ENCODE measurements at places on chromosomes 3 and 15.

GRCh38 chr3:16299746-16300145 is 34.7 kb downstream of the OXNAD1 start:
- no peak for DNase-seq

DNA sequence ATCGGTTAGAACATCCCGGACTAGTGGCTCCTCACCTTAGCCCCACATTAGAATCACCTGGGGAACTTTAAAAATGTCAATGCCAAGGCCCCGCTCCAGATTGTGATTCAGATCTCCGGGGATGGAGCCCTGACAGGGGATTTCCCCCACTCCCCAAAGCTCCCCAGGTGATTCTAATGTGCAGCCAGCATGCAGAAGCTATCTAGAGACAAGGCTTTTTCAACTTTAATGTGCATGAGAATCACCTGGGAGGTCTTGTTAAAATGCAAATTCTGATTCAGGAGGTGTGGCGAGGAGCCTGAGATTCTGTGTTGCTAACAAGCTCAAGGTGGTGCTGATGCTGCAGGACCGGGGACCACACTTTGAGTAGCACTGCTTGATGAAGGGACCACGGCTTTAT is 156.7 kb downstream of the RAB11A start:
- DNase-seq: no peak

- no peak for DNase-seq
These were observed 376.1 kb downstream of the UNC13C start for GRCh38 chr15:54354341-54354740.

DNA sequence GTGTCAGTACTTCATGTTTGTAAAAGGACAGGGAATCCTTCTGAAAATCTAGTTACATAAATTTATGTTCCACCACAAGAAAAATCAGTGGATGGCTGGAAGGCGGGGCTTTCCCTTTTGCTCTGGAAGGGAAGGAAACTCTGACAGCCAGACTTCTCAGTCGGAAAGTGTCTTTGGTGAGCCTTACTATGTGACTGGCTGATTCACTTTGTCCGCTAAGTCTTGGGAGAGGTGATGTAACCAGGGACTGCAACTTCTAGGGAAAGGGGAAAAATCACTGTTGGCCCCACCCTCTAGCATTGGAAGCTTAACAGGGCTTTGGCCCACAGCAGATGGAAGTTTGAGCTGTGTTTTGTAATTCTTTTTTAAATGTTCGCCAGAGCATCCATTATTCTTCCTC is 281.4 kb upstream of the CTDSPL start:
- no peak for DNase-seq

DNA sequence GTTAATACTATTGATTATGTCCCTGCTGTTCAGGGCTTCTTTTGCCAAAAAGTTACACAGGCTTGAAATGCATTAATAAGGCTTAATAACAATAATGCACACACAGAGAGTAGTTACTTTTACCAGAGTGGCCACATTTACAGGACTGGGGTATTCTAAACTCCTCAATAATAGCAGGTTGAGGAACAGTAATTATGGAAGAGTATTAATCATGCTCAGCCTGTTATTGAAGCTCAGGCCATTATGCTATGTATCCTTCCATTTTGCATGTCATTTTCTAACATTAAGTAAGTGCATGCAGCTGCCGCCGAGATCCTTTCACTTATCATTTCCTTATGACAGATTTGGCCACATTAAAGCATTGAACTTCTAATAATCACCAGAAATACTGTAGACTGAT is 5.7 kb downstream of the ARRDC4 start:
- no peak for DNase-seq

GRCh38 chr3:46693892-46694226 is 380 bp upstream of the ALS2CL start:
- no peak for DNase-seq

DNA sequence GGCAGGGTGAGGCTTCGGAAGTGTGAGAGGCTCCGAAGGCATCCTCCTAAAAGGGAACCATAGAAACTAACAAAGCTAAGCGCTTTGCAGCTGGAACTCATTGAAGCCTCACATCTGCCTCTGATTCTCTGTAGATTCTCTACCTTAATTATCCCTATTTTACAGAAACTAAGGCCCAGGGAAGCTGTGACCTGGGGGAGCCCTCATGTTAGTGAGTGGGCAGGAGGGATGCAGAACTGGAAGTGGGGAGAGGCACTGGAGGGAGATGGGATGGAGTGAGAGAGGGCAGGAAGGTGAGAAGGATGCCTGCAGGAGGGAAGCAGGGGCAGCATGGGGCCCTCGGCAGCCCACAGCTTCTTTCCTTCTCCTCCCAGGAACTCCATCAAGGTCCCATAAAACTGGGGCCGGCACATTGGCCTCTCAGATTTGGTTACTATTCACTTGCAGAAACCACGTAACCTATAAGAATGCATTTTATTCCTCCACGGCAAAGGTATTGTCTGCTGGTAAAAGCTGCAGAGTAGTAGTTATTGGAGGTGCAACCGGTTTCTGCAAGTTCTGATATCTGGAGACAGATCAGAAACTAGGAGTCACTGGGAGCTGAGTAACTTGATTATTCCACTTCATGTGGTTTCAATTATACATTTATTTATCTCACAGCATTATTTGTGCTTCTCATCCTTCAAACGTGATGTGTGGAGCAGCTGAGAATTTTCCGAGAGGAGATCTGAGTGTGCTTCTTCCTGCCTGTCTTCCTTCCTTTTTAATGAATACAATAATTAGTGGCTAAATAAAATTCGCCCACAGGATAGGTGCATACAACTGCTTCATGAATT is 24.0 kb upstream of the CHCHD6 start:
- DNase-seq: no peak

DNA sequence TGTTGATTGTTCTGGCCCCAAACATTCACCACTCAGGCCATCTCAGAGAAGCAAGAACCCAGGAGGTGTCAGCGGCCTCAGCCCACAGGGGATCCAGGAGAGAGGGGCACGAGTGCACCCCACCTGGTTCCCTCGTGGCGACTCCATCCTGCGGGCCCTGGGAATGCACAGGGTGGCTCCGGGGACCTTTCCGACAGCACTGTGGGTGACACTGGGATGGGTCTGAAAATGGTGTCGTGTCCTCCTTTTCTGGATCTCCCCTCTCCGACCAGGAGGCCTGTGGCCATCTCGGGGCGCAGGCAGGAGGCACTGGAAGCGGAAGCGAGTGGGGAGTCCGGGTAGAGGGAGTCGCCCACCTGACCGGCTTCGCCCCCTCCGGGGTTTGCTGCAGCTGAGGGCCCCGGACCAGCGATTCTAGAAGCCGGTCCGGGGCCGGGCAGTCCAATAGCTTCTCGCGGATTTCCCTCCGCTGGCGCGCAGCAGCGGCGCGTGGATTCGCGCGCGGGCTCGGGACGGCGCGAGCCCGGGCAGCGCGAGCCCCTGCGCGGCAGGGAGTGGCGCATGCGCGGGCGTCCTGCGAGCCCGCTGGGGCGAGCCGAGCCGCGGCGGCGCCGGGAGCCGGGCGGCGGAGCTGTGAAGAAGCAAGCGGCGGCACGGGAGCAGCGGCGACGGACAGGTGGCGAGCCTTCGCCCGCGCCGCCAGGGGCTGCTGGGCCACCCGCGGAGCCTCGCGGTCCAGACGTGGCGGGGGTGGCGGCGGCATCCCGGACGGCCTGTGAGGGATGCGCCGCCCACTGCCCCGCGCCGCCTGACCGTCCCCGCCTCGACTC is at the start of gene DOCK3:
Gene DOCK3, plus strand, starts transcription at position 579 of the 830 bp plus-strand sequence. CDS start 337 bp downstream, outside the sequence.
- no peak for DNase-seq

DNA sequence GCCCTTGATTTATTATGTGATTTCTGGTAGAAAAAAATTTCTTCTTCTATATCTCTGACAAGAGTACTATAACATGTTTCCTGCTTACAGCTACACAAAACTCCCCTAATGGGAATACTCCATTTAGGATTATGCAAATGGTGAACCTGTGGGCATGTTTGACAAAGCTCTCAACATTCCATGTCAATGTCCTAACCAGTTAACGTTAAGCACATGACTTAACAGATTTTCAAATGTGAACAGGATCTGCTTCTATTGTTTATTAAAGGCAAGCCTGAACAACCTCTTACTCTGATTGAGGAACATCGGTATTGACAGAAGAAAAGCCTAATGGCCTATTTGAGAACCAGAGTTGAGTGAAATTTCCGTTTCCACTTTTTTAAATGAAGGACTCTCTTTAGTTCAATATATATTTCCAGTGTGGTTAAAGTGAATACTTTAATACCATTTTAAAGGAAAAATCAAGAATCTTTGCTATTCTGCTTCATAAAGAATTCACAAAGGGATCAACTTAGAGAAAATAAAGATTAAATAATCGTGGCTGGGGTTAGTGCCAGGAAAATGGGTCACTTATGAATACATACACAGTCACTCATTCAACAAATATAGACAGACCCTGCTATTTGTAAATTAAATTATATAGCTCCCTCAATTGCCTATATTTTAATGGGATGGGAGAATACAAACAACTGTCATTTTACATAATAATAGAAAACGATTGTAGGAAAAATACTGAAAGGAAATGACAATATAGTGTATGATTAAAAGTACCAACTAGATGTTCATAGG is 300.3 kb upstream of the CBLB start:
- DNase-seq: no peak

- DNase-seq: no peak
These were observed 168.0 kb upstream of the CTDSPL start for GRCh38 chr3:37693511-37694283.

DNA sequence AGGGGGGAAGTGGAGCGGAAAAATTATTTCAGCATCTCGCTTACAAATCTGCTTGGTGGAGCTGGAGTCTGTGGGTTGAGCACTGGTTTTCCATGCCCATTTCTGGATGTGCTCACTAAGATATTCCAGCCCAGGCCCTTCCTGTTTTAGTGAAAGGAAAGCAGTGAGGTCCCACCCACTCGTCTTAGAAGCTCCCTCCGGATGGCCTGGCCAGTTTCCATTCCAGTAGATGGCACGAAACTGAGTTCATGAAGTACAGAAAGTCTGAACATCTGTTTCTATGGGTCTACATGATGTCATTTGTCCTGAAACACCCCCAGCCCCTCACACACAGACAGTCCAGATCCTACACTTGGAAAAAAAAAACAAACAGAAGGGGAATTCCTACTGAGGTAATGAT is 31.9 kb upstream of the THSD4 start:
- DNase-seq: no peak

- DNase-seq: no peak
These were observed 20.5 kb downstream of the ZNF609 start for GRCh38 chr15:64480891-64481290.

GRCh38 chr3:123085932-123086627 is 19.3 kb downstream of the PDIA5 start:
- no peak for DNase-seq

DNA sequence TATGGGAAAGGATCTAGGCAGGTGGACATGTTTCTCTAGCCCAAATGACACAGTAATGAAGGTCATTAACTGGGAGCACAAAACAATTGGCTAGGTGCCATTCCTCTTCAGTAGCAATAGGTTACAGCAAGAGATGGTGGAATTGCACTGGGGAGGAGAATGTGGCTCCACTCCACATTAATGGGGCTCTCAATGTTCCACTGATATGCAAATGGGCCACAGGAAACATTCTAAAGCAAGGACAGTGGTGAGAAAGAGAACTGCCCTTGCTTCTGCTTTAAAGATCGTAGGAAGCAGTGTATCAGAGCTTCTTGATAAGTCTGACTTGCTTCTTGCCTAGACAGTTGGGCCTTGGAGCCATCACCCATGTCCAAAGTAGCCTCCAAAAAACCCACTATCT is 271.4 kb upstream of the PPP2R3A start:
- no peak for DNase-seq

DNA sequence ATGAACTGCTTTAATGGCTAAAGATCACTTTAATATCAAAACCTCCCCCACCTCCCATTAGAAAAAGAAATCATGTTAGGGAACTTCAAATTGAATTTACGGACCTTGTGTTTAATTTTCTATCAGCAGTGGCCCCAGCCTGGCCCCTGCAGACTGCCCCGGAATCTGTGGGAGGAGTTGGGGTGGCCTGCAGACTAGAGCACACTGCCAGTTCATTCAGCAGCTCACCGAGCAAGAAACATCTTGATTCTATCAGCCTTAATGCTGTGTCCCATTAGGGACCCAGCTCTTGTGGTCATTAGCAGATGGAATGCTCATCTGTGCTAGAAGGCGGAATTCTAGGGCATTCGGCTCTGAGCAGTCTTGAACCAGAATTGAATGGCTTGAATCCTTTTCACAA is 54.2 kb downstream of the FLNB start:
- DNase-seq: no peak

GRCh38 chr3:156409694-156410093 is 145.2 kb downstream of the SSR3 start:
- DNase-seq: no peak

- DNase-seq: no peak
These were observed 269.2 kb downstream of the PDCD6IP start for GRCh38 chr3:34067536-34068051.

GRCh38 chr3:168870892-168871291 is 775.2 kb upstream of the GOLIM4 start:
- no peak for DNase-seq

DNA sequence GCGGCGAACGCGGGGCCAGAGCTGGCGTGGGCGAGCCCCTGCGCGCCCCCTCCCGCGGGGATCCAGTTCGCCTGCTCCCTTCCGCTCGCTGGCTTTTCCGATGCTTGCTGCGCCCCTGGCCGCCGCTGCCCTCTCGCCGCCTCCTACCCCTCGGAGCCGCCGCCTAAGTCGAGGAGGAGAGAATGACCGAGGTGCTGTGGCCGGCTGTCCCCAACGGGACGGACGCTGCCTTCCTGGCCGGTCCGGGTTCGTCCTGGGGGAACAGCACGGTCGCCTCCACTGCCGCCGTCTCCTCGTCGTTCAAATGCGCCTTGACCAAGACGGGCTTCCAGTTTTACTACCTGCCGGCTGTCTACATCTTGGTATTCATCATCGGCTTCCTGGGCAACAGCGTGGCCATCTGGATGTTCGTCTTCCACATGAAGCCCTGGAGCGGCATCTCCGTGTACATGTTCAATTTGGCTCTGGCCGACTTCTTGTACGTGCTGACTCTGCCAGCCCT is 721 bp downstream of the P2RY1 start:
- no peak for DNase-seq

GRCh38 chr3:110562621-110563020 is 509.0 kb upstream of the NECTIN3 start:
- no peak for DNase-seq

DNA sequence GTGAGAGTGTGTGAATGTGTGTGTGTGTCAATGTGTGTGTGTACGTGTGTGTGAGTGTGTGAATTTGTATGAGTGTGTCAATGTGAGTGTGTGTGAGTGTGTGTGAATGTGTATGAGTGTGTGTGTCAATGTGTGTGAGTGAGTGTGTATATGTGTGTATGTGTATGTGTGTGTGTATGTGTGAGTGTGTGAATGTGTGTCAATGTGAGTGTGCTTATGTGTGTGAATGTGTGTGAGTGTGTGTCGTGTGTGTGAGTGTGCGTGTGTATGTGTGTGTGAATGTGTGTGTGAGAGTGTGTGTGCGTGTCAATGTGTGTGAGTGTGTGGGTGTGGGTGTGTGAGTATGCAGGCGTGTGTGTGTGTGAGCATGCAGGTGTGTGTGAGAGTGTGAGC is 93.5 kb upstream of the ALDH1A3 start:
- no peak for DNase-seq

- DNase-seq: peak; percentile 90
These were observed 7.7 kb downstream of the BHLHE40 start for GRCh38 chr3:4986782-4987537.
